ENCODE measurements at places on chromosomes 5 and 9.

GRCh38 chr9:88007291-88007650, 32.9 kb upstream of the CDK20 start:
- peak; percentile 35 for DNase-seq

GRCh38 chr9:2260417-2261306, 245.5 kb downstream of the SMARCA2 start:
- no peak for DNase-seq

DNA sequence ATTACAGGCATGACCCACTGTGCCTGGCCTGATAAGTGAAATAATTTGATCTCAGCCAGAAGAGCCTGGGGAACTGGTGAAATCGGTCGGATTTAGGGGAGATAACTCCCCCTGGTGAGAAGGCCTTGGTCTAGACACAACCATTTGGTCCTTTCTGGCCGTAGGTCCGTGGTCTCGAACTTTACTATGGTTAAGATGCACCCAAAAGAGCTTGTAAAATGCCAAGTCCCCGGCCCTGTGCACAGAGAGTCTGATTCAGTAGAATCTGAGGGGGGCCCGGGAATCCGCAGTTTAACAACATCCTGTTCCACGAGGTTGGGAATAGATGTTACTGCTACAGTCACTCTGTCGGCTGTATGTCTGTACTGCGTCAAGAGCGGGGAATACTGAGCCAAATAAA, 140.7 kb downstream of the C9orf50 start:
- no peak for DNase-seq

GRCh38 chr9:133850161-133850560, 112.0 kb upstream of the SARDH start:
- DNase-seq, result no peak

- DNase-seq, result no peak
Observed at GRCh38 chr5:65478336-65478735, 3.4 kb downstream of the ADAMTS6 start.

- no peak for DNase-seq
Observed at GRCh38 chr9:38064842-38065368, 4.1 kb downstream of the SHB start.

- no peak for DNase-seq
Observed at GRCh38 chr9:86767373-86767772, 179.9 kb downstream of the GAS1 start.

GRCh38 chr5:80070338-80071056, 35.3 kb downstream of the THBS4 start:
- DNase-seq, result no peak

DNA sequence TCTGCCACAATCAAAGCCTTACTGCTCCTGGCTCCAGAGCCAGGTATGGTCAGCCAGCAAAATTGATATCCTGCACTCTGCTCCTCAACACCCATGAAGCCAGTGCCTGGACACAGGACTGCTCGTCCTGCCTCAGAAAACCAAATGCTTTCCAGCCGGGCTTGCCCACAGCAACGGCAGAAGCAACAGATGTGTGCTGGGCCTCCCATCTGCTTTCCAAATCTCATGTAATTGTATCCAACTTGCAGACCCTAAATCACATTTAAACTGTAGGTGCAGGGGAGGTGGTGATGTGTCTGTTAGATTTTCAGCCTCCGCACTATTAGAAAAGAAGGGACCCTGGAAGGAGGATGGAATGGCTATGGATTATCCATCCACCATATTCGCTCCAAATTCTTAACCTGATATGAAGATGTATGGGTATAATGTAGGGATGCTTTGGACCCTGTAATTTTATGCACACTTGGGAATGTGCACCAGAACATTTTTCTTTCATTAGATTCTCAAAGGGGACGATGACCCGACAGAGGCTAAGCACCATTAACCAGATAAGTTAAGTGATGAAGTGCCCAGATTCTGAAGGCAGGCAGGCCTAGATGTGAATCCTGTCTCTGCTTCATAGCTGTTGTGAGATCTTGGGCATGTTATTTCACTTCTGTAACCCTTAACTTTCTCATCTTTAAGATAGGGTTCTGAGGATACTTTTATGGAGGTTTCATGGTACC, 58.2 kb downstream of the EXOSC2 start:
- no peak for DNase-seq

- DNase-seq, result no peak
Observed at GRCh38 chr9:94801681-94802080, 75.2 kb downstream of the AOPEP start.

- no peak for DNase-seq
Observed at GRCh38 chr9:112764837-112765236, 14.3 kb downstream of the SNX30 start.

GRCh38 chr5:168830833-168831232, 251.7 kb upstream of the PANK3 start:
- no peak for DNase-seq

DNA sequence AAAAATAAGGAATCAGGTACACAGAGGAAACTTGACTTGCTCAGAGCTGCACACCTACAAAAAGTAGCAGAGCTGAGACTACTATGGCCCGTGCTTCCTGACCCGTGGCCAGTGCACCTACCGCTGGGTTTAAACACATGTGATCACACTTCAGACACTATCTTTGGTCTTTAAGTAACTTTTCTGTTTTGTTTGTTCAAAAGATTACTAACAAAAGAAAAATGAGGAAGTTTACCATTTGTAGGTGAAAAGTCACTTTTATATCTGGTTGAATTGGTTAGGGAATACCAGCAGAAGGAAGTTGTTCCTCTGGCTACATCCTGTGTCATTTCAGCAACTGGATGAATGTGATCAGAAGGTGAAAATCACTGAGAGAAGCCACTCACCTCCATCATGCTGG, 6.5 kb upstream of the SYK start:
- no peak for DNase-seq

GRCh38 chr5:110398951-110399350, 327.5 kb downstream of the TMEM232 start:
- DNase-seq, result no peak

DNA sequence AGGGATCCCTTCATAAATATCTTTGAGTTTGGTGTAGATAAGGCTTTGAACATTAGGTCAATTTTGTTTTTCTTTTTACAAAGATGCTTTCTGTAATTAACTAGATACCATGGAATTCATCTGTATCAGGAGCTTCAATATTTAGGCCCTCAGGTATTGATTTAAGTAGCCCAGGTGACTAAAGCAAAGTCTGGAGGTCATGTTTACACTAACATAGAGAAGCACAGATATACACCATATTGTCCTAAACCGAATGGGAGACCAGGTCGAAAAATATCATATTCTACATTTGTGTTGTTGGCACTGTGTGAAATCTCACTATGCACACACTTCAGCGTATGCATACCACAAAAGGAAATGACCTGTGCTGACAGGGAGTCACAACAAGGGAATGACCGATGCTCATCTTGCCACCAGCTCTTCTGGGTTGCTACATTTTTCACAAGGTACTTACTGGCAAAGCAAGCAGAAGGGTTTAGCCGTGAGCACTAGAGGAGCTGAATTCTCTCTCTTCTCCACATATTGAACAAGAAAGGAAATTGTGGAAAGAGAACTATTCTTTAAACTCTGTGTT, 98.5 kb upstream of the IL7R start:
- DNase-seq, result no peak

All from CD4-positive, alpha-beta T cell treated with Interleukin-17A for 1 hour (primary cell).